Activated T-helper 1 cell treated with anti-CD3 and anti-CD28 coated beads, Interleukin-12 subunit alpha, Interleukin-12 subunit beta, Interleukin-2, Interleukin-4 antibody, amounts not matched to agents 30 ng/mL and 10 ng/mL and 1 ng/mL, durations not matched to agents 14 hours and 24 hours and 36 hours (primary cell): ENCODE measurements at places on chromosomes 6 and 20.
A peak's percentile ranks its signal among the peaks of the same experiment; 100 is the strongest.

DNA sequence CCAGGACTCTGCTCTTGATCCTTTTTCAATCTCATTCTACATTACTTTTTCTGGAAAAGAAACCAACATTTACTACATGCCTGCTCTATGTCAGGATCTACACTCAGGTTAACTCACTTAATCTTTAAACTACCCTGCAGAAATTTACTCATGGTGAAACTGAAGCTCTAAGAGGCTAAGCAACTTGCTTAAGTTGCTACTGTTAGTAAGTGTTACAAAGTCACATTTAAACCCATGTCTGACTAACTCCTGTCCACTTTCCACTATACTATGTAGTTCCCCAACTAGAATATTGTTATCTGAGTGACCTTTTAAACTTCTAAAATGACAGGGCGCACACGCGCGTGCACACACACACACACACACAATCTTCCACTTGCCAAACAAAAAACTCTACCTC is 5.0 kb downstream of the CEP162 start:
- H3K4me3 ChIP-seq = no peak overlapping the region
- no peaks in the 10 kb centered on the region for H3K4me1 ChIP-seq
- no peak overlapping the region for H3K27ac ChIP-seq
- no peaks in the 10 kb centered on the region for H3K36me3 ChIP-seq
- H3K27me3 ChIP-seq = no peaks in the 10 kb centered on the region
- no peak for DNase-seq

GRCh38 chr6:34246563-34247391 is 2.0 kb downstream of the SMIM29 start:
- H3K36me3 ChIP-seq = peaks cover 33% of the 10 kb centered on the region
- DNase-seq = peak; percentile 33
- H3K27me3 ChIP-seq = peaks cover 1% of the 10 kb centered on the region
- H3K4me1 ChIP-seq = peaks cover 62% of the 10 kb centered on the region

- no peak overlapping the region for H3K27ac ChIP-seq
- DNase-seq = no peak
- no peaks in the 10 kb centered on the region for H3K27me3 ChIP-seq
These were observed 115.0 kb upstream of the CHD6 start for GRCh38 chr20:41733151-41733550.

- peaks cover 56% of the 10 kb centered on the region for H3K4me1 ChIP-seq
- H3K27me3 ChIP-seq = no peaks in the 10 kb centered on the region
- H3K36me3 ChIP-seq = peaks cover 32% of the 10 kb centered on the region
- no peak overlapping the region for H3K4me3 ChIP-seq
- peak; percentile 20 for DNase-seq
These were observed 25.9 kb downstream of the PPARD start for GRCh38 chr6:35368038-35368887.

DNA sequence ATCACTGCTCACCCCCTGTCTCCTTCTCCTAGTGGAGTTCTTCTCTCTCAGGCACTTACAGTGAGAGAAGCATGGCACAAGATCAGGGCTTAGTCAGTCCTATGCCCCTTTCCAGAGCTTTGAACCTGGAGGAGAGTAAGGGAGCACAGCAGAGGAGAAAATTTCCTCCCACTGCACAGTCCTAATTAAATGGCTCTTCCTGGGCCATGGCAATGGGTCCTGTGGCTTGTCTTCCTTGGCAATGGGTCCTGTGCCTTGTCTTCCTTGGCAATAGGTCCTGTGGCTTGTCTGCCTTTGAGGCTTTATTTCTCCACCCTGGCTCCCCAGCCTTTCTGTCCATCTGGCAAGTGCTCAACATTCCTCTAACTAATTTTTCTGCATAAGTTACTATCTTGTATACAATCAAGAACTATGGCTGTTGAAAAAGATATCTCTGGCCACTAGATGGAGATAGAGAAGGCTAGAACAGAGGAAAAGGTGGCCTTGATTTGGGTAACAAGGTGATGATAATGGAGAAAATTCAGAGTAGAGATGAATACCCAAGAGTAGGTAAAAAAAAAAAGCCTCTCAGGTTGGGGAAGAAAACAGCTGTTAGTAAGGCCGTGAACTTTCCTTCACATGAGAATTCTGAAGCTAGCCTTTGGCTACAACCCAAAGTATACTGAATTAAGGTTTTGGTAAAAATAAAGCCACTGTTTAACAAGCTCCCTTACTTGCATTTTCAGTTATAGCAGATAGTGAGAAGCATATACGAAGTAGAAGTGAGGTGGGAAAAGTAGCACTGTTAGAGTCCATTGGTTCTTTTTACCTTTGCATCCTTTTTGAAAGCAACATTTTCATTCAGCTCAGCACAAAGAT is 504.9 kb downstream of the DOK5 start:
- no peak overlapping the region for H3K4me3 ChIP-seq
- no peak overlapping the region for H3K27ac ChIP-seq
- DNase-seq = no peak
- H3K4me1 ChIP-seq = no peaks in the 10 kb centered on the region
- H3K36me3 ChIP-seq = no peaks in the 10 kb centered on the region
- no peaks in the 10 kb centered on the region for H3K27me3 ChIP-seq

GRCh38 chr6:6191476-6191875 is 129.0 kb downstream of the F13A1 start:
- H3K27me3 ChIP-seq = no peaks in the 10 kb centered on the region
- no peak overlapping the region for H3K4me3 ChIP-seq
- DNase-seq = no peak

- H3K27me3 ChIP-seq = no peaks in the 10 kb centered on the region
- peaks cover 3% of the 10 kb centered on the region for H3K36me3 ChIP-seq
- no peak for DNase-seq
- peak overlapping the region; percentile 71 for H3K27ac ChIP-seq
- H3K4me1 ChIP-seq = peaks cover 57% of the 10 kb centered on the region
- no peak overlapping the region for H3K4me3 ChIP-seq
These were observed 126.8 kb upstream of the TMEM170B start for GRCh38 chr6:11410539-11411307.

DNA sequence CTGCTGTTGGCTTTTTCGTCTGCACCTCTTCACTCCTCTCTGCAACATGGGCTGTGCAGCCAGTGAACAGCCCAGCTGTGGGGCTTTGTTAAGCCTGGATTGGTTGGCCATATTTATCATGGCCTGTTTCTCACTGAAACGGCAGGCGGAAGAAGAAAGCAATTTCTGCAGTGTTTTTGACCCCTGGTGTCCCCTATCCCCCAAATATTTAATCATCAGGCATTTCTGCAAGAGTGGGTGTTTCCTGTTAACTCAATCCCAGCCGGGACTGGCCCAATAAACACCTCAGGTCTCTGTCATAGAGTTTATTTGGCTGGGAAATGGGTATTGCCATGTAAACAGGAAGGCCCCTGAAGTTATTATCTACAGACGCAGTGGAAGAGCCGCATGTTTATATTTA is 174.8 kb upstream of the SUPT3H start:
- H3K4me1 ChIP-seq = peaks cover 35% of the 10 kb centered on the region
- no peak overlapping the region for H3K4me3 ChIP-seq
- no peak for DNase-seq
- H3K27ac ChIP-seq = no peak overlapping the region
- no peaks in the 10 kb centered on the region for H3K27me3 ChIP-seq

GRCh38 chr6:82216549-82216948 is 31.0 kb downstream of the IBTK start:
- no peak overlapping the region for H3K27ac ChIP-seq
- H3K36me3 ChIP-seq = peaks cover 30% of the 10 kb centered on the region
- no peaks in the 10 kb centered on the region for H3K4me1 ChIP-seq

DNA sequence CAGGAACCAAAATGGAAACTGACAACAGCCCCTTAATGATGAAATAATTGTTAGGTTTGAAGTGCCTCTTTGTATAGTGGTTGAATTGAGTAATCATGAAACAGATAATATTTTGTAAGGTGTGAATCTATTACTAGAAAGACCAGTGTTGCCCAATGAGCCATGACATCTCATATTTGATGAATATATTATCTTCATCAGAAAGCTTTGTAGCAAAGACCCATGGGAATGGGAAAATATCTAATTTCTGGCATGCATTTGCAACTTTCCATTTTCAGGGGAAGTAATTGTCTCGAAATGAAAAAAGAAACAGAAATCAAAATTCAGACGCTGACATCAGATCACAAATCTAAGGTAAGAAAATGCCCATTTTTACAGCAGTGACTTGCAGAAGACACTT is 57.3 kb upstream of the LAMP5 start:
- H3K36me3 ChIP-seq = no peaks in the 10 kb centered on the region
- H3K27ac ChIP-seq = no peak overlapping the region
- H3K4me1 ChIP-seq = no peaks in the 10 kb centered on the region
- no peak overlapping the region for H3K4me3 ChIP-seq

- peak overlapping the region; percentile 100 for H3K4me3 ChIP-seq
- H3K4me1 ChIP-seq = peaks cover 32% of the 10 kb centered on the region
- DNase-seq = peak; percentile 9
- H3K27me3 ChIP-seq = peaks cover 2% of the 10 kb centered on the region
- peaks cover 14% of the 10 kb centered on the region for H3K36me3 ChIP-seq
- H3K27ac ChIP-seq = peak overlapping the region; percentile 68
These were observed 2.1 kb upstream of the TRERF1 start for GRCh38 chr6:42453654-42454427.

DNA sequence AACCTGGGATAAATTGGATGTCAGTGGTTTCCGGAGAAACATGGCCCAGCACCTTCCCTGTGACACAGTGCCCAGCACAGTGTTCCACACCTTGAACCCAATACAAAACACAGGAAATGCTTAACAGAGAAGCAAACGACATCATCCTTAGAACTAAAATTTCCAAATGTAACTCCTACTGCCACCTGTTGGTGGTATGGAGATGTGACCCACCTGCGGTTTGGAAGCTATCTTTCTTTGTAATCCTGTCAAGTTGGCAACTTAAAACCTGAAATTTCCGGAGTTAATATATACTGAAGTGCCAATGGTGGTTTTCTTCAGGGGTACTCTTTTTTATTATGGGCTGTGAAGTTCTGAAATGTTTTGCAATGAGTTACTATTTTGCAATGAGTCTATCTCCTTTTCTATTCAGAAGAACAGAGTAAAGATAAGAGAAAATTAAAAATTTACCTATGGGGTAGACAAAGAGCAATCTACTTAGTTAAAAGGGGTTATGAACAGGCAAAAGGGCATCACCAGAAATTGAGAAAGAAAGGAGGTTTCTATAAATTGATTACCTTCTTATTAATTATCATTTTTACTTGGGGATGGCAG is 658.8 kb downstream of the PTPRT start:
- no peaks in the 10 kb centered on the region for H3K36me3 ChIP-seq
- no peak overlapping the region for H3K4me3 ChIP-seq
- H3K4me1 ChIP-seq = no peaks in the 10 kb centered on the region
- no peak overlapping the region for H3K27ac ChIP-seq

- H3K27ac ChIP-seq = no peak overlapping the region
- H3K4me3 ChIP-seq = no peak overlapping the region
- no peaks in the 10 kb centered on the region for H3K27me3 ChIP-seq
- no peaks in the 10 kb centered on the region for H3K4me1 ChIP-seq
- no peak for DNase-seq
These were observed 473.4 kb downstream of the BTBD3 start for GRCh38 chr20:12391099-12391498.

DNA sequence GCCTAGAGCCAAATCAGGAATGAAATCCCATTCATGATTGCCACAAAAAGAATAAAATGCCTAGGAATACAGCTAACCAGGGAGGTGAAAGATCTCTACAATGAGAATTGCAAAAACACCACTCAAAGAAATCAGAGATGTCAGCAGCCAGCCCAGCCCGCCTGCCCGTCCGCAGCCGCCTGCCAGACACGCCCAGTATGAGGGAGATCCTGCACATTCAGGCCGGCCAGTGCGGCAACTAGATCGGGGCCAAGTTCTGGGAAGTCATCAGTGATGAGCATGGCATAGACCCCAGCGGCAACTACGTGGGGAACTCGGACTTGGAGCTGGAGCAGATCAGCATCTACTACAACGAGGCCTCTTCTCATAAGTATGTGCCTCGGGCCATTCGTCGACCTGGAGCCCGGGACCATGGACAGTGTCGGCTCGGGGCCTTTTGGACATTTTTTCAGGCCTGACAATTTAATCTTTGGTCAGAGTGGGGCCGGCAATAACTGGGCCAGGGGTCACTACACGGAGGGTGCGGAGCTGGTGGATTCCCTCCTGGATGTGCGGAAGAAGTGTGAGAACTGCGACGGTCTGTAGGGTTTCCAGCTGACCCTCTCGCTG is 13.4 kb downstream of the GABRR2 start:
- peaks cover 4% of the 10 kb centered on the region for H3K27me3 ChIP-seq
- no peak overlapping the region for H3K4me3 ChIP-seq
- peaks cover 2% of the 10 kb centered on the region for H3K36me3 ChIP-seq
- no peak overlapping the region for H3K27ac ChIP-seq
- H3K4me1 ChIP-seq = peaks cover 28% of the 10 kb centered on the region
- DNase-seq = no peak

- H3K27ac ChIP-seq = no peak overlapping the region
- peaks cover 1% of the 10 kb centered on the region for H3K4me1 ChIP-seq
- peaks cover 8% of the 10 kb centered on the region for H3K27me3 ChIP-seq
- H3K36me3 ChIP-seq = no peaks in the 10 kb centered on the region
These were observed 211.2 kb downstream of the CDC5L start for GRCh38 chr6:44598679-44599078.

GRCh38 chr20:61049684-61050083 is 202.4 kb upstream of the CDH4 start:
- no peaks in the 10 kb centered on the region for H3K27me3 ChIP-seq
- no peak overlapping the region for H3K27ac ChIP-seq
- no peak overlapping the region for H3K4me3 ChIP-seq
- no peaks in the 10 kb centered on the region for H3K4me1 ChIP-seq

GRCh38 chr6:23823421-23823820 is 302.6 kb upstream of the NRSN1 start:
- H3K4me1 ChIP-seq = no peaks in the 10 kb centered on the region
- DNase-seq = no peak
- no peak overlapping the region for H3K27ac ChIP-seq
- H3K4me3 ChIP-seq = no peak overlapping the region

DNA sequence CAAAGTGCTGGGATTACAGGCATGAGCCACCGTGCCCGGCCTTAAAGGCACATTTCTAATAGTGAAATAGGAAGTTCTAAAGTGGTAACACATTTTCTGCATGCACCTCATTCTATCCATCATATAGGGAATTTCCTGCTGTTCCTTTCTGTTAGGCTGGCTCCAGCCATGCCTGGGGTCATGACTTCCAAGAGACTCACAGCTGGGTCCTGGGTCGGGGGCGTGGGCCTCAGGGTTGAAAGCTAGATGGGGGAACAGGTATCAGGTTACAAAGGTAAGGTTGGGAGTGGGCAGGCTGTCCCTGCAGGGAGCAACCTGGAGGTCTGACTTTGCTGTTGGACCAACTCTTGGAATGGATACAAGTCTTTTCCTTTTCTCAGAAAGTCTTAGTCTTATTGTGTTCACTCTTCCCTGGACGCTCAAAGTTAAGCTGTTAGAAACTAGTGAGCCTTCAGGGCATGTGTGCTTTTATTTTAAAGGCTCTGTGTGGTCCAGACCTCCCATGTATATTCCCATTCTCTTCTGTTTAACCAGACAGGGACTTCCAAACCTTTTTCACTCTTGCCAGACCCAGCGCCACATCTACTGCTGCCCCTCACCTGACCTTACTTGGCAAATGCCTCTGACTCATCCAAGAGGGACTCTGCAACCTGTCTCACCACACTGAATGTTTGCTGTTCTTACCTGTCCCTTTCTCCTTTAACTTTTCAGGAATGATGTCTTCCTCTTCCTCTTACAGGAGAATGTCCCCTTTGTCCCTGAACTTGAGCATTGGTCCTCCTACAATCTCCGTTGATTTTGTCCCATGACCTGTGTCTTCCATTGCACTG is 64.4 kb downstream of the TMEM170B start:
- H3K27ac ChIP-seq = no peak overlapping the region
- H3K4me1 ChIP-seq = no peaks in the 10 kb centered on the region
- no peak for DNase-seq
- no peaks in the 10 kb centered on the region for H3K36me3 ChIP-seq
